ENCODE measurements at places on chromosomes 13 and 19.

DNA sequence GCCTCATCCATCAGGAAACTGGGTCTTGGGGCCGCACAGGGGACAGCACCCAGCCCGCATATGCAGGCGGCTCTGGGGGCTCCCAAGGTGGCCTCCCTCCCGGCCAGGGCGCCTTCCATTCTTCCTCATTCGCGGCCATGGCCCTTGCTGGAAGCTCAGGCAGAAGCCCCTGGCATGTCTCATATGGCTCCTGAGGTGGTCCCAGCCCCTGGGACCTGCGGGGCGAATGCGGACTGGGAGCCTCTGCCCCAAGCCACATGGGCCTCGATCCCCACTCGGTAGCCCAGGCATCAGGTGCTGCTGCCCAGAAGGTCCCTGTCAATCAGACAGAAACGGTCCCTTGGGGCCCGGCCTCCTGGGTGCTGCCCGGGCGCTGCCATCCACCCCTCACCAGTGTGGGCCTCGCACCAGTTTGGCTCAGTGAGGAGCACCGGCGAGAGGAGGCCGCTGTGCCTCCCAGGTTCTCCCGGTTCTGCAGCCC lies 301.6 kb downstream of the TEX29 start:
- DNase-seq = no peak

DNA sequence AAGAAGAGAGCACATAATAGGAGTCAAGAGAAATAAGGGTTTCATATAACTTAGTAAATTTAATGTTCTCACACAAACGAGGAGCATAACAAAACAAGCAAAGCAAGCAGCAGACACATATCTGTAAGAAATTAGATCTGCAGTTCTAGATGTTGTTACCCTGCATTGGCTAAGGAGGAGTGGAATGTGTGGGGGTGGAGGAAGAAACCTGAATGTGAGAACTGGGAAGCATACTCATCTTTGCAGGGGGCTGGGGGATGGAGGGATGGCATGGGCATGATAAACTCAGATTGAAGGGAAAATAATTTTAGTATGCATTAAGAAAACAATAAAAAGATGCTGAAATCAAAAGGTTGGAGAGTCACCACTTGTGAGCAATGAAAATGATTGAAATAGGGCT lies 255.0 kb downstream of the LIG4 start:
- DNase-seq = no peak

GRCh38 chr13:93446238-93446637 lies 219.6 kb downstream of the GPC6 start:
- DNase-seq = no peak

- DNase-seq = no peak
These were observed 7.0 kb upstream of the RAB8A start for GRCh38 chr19:16104722-16105121.

- no peak for DNase-seq
These were observed 38.0 kb upstream of the ADGRE5 start for GRCh38 chr19:14343286-14343685.
